ENCODE measurements at places on chromosomes 2 and 18.

DNA sequence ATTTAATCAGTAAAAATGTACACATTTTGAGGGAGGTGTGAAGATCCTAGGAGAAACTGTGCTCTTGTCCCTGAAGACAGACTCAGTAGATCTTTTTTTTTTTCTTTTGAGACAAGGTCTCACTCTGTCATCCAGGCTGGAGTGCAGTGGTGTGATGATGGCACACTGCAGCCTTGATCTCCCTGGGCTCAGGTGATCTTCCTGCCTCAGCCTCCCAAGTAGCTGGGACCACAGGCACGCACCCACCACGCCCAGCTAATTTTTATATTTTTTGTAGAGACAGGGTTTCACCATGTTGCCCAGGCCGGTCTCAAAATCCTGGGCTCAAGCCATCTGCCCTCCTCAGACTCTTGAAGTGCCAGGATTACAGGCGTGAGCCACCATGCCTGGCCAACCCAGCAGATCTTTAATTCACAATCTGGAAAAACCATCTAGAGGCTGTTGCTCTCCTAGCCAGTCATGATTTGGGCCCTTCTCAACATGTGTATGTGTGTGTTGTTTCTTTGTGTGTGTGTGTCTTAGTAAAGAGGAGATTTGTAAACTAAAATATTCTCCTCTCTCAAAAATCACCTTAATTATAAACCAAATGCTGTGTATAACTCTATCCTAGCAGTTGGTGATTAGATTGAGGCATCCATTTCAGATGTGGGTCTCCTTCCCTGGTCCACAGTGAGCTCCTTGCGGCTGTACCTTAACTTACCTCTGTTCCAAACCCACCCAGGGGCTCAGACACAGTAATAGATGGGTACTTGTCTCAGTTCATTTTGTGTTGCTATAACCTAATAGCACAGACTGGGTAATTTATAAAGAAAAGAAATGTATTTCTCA is 3.9 kb upstream of the MYCN start:
- no peak for DNase-seq

- DNase-seq, result no peak
Measured at GRCh38 chr2:73075477-73076373, 4.2 kb upstream of the SFXN5 start.

- DNase-seq, result peak; percentile 18
Measured at GRCh38 chr2:175309799-175310198, 128.3 kb upstream of the ATP5MC3 start.

DNA sequence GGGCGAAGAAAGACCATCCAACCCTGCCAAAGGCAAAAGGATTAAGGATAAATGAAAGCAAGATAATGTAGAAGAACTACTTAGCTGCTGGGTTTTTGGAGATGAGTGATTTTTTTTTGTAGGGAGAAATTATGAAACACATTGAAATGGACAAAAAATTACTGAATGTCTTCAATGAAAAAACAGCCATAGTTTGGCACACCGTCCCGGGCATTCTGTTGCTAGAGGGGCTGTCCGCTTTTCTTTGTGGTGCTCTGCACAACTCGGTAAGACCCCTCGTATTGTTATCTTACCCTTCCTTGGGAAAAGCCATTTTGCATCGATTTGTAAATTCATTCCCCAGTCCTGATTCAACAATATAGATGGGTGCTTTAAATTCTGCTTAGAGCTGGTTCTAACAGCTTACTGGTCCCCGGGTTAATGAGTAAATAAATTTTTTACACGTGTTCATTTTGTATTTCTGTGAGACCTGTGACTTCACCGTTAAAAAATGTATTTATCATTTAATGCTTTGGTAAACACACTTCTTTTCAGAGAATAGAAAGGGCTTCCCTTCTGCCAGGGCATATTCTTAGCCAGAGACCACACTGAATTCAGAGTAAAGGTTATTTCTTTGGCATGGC is 912 bp upstream of the LAPTM4A start:
- DNase-seq, result no peak

- DNase-seq, result no peak
Measured at GRCh38 chr2:9260464-9260918, 53.9 kb downstream of the ASAP2 start.

DNA sequence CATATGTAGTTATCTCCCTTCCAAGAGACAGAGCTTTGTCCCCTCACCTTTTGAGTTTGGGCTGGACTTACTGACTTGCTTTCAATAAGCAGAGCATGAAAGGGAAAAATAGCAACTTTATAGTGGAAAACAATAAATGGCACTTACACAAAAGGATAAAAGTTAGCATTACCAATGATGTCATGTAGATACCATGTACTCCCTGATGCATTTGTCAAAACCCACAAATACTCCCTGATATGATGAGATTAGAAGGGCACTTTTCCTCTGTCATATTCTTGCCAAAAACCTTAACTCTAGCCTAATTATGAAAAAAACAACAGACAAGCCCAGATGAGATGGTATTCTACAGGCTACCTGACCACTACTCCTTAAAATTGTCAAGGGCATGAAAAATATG is 16.0 kb downstream of the HIBCH start:
- DNase-seq, result no peak

- no peak for DNase-seq
Measured at GRCh38 chr2:140061240-140061639, 1281.0 kb upstream of the NXPH2 start.

DNA sequence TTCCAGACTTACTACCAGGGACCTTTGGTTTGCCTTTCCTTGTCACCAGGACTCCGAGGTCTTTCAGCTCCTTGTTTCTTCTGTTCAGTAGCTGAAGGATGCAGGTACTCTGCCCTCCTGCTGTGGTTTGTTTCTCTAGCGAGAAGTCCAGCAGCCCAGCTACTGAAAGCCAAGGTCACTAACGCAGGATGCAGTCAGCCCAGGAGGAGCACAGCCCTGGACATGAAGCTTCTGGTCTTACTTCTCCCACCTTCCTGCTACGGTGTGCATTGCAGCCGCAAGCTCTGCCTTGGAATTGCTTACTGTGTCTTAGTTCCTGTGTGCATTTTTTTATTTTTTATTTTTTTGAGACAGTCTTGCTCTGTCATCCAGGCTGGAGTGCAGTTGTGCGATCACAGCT is 62.4 kb downstream of the DGKD start:
- no peak for DNase-seq
